Hepatic stellate cell (primary cell): ENCODE measurements at places on chromosomes 3 and 15.

DNA sequence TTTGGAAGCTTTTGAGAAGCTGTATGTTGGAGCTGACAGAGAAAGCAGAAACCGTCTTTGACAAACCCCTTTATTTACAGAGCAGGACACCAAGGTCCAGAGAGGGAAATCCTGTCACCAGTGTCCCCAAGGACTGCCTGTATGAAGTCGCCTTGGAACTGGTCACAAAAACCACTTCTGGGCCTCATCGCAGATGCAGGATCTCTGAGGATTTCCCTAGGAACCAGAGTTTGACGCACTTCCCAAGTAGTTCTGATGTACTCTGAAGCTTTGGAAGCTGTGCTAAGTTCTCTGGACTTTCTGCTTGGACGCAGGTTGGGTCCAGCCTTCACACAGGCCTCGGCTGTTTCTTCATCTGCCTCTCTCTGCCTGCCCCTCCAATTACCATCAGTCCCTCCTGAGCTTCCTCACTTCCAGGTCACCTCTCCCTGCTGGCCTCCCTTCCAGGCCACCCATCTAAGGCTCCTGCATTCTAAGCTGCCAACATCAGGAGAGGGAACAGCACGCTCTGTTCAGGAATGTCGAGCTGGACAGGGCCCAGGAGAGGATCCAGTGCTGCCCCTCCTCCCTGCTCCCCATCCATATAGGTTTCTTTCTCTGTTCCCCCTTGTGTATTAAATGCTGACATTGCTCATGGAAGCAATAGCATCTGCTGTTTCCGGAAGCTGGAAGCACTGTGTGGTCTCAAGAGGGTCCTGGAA lies 270.8 kb downstream of the OPA1 start:
- DNase-seq: no peak

DNA sequence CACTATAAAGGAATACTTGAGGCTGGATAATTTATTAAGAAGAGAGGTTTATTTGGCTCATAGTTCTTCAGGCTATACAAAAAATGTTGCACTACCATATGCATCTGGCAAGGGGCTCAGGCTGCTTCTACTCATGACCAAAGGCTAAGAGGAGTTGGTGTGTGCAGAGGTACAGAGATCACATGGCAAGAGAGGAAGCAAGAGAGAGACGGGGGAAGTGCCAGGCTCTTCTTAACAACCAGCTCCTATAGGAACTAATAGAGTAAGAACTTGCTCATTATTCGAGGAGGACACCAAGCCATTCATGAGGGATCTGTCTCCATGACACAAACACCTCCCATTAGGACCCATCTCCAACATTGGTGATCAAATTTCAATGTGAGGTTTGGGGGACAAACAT lies 6.0 kb upstream of the FNDC3B start:
- DNase-seq: no peak

- DNase-seq: no peak
Measured at GRCh38 chr15:50028326-50028725, 90.7 kb downstream of the ATP8B4 start.

- DNase-seq: no peak
Measured at GRCh38 chr3:61865466-61866152, 304.2 kb downstream of the PTPRG start.

GRCh38 chr15:101024073-101024695 lies 105.0 kb downstream of the LRRK1 start:
- no peak for DNase-seq

DNA sequence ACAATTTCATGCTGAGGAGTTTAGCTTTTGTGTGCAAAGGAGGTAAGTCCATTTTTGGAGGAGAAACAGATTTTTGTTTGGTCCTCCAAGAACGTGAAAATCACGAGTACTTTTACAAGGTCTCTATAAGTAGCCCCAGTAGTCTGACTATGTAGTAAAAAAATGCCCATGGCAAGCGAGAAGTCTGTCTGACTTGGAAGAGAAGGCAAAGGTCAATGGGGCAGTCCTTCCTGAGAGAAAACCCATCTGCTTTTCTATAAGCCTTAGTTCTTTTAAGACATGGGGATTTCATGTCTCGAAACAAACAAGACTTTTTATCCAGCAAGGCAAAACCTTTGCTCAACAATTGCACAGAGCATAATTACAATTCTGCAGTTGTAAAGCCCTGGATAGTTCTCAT lies 183.2 kb downstream of the GAP43 start:
- no peak for DNase-seq
